ENCODE measurements at places on chromosomes 7 and 10.
A peak's percentile ranks its signal among the peaks of the same experiment; 100 is the strongest.

DNA sequence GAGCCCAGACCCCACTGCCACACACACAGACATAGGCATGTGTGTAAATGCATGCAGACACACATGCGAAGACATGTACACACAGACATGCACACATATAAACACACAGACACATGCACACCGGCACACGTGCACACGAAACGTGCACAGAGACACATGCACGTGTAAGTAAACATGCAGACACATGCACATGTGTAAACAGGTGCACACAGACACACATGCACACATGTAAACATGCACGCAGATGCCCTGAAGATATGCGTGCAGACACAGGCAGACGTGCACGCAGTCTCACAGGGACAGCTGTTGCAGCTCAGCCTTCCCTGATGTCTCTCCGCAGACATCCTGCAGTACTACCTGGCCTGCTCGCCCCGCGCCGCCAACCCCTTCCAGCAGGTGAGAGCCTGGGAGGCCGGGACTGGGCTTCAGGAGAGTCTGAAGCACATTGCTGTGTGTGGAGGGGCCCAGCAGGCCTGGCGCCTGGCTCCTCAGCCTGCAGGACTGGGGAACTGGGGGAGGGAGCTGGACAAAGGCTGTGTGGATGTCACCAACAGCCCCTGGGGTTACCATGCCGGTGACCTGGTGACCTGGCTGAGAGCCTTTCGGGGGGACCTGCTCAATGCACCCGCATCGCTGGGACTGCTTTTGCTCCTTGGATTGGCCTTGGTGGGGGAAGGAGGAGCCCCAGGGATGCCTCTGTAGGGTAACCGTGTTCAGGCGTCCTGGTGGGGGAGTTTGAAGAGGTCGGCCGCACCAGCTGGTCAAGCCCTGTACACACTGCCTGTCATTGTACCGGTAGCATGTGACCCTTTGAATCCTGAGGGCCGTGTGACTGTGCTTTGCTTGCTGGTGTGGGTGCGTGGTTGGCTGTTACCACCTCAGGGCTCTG, 20.3 kb downstream of the TTYH3 start:
- ATAC-seq, result no peak

DNA sequence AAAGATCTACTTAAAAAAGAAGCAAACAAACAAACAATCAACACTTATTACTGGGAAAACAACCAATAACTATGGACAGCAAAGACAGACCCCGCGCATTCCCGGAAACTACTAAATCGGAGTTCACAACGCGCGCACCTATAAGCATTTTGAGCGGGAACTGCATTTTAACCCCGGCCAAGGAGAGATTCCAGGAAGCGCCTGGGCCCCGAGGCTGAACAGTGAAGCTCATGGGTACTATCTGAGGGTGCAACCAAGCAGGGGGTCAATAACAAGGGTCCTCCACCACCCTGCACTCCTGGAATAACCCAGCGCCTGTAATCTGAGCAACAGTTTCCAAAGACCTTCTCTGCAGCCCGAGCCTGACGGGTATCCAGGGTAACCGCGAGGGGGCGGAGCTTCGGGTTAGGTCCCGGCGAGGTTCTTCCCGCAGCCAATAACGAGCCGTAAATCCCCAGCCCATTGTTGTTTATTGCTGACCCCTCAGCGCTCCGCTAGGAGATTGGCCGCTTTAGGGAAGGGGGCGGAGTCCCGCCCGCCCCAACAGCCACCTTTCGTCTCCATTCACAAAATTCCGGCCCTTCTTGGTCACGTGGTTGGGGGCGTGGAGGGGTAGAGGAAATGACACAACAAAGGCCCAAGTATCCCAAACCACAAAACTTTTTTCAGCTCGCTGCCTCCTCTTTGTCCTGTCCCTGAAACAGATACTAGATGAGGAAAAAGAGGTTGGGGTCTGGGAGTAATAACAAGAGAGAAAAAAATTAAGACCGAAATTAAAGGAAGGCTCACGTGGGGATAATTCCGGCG, 1.7 kb upstream of the ETV1 start:
- peak; percentile 85 for ATAC-seq

DNA sequence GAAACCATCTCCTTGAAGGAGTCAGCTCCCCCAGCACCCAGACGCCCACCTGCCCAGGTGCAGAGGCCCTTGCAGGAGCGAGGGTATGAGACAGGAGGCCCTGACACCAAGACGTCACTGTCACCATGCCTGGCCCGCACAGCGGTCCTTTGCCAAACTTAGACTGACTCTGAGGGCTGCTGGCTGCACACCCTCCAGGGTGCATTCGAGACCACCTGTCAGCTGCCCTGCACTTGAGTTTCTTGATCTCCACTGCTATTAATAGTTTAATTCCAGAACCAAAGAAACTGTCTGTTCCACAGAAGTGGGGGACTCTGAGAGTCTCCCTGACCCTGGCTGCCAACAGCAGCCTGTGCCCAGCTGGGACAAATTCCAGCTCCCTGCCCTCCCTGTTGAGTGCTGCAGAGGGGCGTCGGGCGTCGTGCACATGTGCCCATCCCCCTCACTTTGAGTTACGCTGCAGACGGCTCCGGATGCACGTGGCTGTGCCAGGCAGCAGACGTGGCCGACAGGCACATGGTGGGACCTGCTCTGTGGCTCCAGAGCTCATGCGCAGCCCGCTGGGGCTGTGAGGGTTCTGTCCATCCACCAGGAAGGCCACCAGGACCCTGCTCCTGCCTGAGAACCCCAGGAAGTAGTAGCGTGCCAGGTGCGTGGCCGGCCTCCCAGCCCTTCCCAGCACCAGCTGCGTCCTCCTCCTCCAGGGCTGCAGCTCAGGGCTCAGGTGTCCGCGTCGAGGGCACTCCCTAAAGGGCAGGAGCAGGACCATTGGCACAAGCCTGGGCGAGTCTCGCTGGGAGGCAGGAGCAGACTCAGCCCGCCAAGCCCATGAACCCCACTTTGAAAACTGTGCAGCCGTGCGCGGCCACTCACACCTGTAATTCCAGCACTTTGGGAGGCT, 24.8 kb downstream of the ELFN1 start:
- ATAC-seq, result no peak

DNA sequence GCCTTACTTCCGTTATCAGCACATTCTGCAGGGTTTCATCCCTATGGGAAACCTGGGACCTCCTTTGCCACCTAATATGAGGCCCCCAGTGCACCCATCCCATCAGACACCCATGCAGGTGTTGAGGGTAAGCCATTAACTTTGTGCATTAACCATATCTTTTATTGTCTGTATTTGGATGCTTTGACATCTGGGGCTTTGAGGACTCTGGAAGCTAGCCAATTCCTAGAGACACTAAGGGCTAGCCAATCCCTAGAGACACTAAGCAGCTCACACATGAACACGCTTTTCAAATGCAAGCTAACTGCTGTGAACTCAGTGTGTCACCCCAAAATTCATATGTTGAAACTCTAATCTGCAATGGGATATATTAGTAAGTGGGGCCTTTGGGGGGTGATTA, 272.5 kb upstream of the COBL start:
- ATAC-seq, result no peak

DNA sequence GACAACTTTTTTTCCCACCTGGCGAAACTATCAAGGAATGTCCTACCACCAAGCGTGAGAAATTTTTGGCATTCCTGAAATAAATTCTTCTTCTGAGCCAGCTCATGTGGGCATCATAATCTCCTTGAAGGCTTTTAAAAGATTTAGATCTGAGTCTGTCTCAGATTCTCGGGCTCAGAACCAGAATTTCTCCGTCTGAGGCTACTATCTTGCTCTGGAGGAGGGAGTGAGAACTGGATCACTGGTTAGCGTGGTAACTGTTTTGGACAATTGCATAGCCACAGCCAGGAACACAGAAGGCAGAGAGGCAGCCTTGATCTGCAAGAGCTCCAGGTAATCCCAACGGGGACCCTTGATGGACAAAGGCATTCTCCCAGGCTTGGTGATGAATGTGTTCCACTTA, 1.0 kb upstream of the PLAC9 start:
- ATAC-seq, result no peak

- ATAC-seq, result no peak
Measured at GRCh38 chr10:59375990-59376389, 13.6 kb upstream of the FAM13C start.

DNA sequence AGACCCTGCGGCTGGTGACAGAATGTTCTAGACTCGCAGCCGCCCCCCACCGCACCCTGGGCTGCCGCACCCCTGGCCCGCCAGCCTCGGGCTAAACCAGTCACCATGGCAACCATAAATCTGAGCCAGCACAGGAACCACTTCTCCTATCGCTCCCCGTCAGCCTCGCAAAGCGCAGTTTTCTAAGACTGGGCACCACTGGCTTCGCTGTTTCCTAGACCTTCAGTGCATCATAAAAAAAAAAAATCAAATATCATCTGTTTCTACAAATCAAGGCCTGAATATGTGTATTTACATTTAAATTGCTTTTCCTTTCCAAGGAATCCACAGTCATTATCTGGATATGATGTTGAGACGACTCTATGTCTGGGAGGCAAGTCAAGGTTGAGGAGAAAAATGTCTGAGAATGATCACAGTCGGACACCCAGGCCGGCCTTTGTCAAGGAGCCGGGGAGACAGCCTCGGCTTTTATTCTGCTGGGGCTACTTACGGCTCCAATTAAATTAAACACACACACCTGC, 99.9 kb downstream of the PTPRN2 start:
- ATAC-seq, result no peak

DNA sequence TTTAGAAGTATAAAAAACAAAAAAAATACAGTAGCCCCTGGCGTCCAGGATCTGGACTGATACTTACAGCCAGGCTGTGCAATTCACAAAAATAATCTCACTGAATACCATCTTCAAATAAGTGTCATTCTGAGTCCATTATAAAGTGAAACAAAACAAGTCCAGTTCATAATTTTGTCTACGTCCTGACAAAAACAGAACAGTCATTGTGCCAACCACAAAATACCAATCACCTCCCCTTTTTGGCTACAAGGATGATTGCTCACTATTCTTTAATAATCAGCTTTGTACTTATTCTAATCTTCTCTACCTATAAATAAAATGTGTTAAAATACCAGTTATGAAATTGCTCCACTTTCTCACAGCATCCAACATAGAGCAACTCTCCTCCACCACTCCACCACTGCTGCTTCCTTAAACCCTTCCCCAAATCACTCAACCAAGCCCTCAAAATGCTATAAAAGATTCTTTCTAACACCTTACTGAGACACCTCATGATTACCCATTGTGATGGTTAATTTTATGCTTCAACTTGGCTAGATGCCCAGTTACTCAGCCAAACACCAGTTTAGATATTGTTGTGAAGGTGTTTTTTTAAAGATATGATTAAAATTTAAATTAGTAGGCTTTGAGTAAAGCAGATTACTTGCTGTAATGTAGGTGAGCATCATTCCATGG, 479.8 kb upstream of the SEMA3A start:
- ATAC-seq, result no peak

- ATAC-seq, result no peak
Measured at GRCh38 chr7:457814-458510, 61.7 kb downstream of the PDGFA start.

DNA sequence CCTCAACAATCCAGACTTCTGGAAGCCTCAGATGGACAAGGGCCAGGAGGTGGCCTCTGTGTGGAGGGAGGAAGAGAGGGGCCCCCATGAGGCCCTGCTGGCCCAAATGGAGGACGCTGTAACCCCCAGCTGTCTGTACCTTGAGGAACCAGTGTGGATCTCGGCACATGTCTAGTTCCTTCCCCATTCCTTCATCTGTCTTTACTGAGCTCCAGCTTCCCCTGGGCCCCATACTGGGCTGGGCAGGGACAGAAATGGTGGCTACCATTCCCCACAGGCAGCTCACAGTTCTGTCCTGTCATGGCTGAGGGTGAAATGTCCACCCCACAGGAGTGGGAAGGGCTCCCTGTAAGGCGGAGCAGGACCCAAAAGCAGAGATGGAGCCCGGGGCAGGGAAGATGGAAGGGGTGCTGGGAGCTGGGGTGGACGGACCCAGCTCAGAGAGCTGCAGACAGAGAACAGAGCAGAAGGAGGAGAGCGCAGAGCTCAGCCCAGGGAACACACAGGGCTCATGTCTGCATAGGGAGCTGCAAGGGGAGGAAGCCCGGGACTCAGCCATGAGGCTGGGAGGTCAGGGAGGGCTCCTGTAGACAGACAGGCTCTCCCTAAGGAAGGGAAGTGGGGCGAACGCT, 22.8 kb downstream of the ANTXRL start:
- ATAC-seq, result no peak

GRCh38 chr10:43648398-43649184, at the start of gene ZNF32:
TSS of gene ZNF32 (minus strand) at chr10:43648881. CDS start at chr10:43646133, 2,748 bp downstream.
- ATAC-seq, result peak; percentile 100

DNA sequence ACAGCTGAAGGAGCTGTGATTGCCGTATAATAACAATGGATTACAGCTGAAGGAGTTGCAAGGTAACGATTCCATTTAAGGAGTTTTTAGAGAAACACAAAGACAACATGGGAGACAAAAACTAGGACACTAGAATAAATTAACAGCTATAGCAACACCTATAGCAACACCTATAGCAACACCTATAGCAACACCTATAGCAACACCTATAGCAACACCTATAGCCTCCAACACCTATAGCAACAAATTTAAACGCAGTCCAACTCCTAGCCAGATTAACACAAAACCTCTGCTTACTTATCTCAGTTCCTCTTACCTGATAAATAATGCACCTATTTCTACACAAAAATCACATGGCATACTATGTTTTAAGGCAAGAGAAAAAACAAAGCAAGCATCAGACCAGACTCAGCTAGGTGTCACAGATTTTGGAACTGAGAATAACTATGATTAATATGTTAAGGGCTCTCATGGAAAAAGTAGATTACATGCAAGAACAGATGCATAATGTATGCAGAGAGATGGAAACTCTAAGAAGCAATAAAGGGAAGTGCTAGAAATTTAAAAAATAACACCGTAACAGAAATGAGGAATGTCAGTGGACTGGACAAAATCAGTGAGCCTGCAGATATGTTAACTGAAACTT, 55.7 kb upstream of the SRPK2 start:
- no peak for ATAC-seq

- ATAC-seq, result no peak
Measured at GRCh38 chr7:36409180-36409579, 19.5 kb downstream of the ANLN start.

DNA sequence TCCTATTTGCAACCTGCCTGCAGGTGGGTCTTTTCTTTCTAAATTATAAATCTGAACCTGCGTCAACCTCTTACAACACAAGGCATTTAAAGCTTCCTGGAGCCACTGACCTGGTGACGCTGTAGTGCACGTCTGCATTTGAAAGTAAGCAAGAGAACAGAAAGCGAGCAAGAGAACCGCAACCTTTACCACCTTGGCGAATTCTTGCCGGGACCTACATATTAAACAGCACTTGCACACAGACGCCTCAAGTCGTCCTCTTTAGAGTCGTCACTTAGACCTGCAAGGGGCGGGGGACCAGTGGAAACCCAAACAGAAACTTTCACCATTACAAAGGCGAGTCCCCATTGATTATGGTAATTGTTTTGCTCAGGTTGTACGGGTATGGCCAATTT, 9.5 kb downstream of the GLI3 start:
- ATAC-seq, result peak; percentile 24

DNA sequence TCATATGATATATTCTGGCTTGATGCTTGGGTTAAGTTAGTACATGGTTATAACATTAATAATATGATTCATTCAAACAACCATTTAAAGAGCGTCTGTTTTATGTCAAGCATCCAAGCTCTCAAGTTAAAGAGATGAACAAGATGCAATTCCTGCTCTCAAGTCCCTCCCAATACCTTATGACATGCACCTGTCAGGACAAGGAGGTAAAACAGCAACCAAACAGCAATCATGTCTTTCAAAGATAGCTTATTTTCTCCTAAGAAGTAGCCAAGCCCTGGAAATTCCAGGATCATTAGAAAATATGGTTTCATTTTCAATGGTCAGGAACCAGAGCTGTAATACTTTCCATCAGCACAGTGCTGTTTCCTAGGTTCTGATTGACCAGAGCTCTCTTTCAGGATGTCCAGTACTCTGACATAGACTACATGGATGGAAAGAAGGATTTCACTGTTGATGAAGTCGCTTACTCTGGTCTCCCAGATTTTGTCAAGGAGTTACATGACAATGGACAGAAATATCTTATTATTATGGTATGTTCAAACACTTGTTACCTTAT, 29.0 kb downstream of the MGAM2 start:
- ATAC-seq, result no peak
